Testis (tissue), 5 donors: ENCODE measurements at places on chromosomes 3 and 15. TPM values are rescaled to one million over a fixed set of nuclear protein-coding genes. Genes with fewer than 3 reads are reported as not detected.

- DNase-seq = no peak
Observed at GRCh38 chr3:74633021-74633420, 18.6 kb upstream of the CNTN3 start.

DNA sequence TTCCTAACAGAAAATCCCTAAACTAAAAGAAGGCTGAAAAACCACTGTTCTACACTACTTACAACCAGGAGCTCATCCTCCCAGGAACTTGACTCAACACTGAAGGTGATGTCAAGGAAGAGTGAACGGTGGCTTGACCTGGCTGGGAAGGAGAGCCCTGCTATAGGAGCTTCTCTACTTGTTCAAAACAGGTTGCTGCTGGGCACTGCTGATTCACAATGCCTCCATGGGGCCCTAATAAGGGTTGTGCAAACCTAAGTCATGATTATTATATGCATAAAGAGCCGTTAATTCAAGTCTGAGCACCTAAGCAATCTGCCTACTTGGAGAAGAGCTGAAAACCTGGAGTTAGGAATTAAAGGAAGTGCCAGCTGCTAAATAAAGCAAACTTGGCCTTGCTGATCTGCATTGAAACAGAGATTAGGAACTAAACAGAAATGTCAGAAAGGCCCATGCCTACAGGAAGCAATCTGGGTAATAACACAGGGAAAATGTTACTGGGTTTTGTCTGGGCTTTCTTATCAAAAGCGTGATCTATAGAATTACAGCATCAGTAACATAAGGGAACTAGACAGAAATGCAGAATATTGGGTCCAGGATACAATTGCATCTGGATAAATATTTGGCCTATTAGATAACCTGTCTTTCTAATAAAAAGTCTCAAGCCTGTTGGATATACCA is 243.2 kb downstream of the NEK10 start:
- DNase-seq = no peak

DNA sequence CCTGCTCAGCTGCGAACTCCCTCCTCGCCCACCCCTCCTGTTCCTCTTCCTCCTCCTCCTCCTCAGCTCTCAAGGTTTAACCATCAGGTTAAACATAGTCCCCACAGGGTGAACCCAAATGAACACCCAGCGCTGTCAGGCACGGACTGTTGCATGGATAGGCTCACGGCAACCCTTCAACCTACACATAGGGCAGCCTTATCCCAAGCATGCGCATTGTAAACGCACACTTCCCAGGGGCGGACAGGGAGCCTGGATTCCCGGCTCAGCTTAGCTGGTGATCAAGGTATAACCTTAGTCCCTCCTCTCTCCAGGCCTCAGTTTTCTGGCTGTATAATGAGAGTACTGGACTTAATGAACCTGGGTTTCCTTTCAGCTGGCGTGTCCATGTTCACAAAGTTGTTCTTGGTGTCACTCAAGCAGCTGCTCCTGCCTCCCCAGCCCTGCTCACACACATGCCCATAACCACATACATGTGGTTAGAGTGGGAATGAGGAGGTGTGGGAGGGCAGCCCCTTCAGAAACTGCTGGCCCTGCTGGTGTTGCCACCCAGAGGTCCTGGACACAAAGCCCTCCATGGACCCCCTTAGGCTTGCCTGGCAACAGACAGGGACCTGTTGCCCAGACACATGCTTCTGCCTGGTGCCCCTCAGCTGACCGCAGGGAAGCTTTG is 20.9 kb upstream of the VPS33B start:
- no peak for DNase-seq

DNA sequence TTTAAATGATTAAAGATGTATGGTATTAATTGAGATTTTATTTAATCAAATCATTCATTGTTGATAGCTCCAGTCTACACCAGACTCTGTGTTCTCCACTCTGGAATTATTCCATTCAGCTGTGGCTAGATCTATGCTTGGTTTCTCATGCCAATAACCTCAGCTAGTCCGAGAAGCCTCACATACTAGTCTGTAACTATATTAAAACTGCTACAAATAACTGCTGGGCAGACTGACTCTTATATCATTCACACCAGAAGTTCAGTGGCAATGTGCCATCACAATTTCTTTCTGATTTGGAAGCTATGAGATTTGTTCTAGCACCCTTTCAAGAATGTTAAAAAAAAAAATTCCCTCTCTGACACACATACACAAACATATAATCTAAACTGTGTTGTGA is 947.3 kb downstream of the ROBO1 start:
- no peak for DNase-seq

- DNase-seq = no peak
Observed at GRCh38 chr3:43349716-43350115, 63.4 kb downstream of the SNRK start.

GRCh38 chr15:34722439-34722836 is 32.4 kb downstream of the GJD2 start:
- no peak for DNase-seq

- no peak for DNase-seq
Observed at GRCh38 chr3:36792342-36792741, 28.0 kb upstream of the DCLK3 start.

DNA sequence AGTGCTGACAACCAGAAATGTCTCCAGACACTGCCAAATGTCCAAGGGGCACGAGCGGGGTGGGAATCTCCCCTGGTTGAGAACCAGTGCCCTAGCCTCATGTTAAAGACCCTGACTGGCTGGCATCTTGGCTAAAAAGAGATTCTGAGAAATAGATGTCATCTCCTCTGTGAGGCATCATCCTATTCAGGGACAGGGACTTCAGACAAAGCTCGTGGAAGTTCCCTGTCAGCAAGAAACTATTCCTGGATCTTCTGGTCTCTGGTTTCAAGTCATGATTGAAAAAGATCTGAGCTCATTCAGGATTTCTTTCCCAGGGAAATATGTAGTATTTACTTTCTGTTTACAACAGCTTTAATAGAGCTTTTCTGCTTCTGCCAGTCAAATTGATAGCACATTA is 10.8 kb downstream of the WDR5B start:
- DNase-seq = no peak

GRCh38 chr3:98240131-98240530 is 23.9 kb upstream of the OR5H6 start:
- DNase-seq = no peak

DNA sequence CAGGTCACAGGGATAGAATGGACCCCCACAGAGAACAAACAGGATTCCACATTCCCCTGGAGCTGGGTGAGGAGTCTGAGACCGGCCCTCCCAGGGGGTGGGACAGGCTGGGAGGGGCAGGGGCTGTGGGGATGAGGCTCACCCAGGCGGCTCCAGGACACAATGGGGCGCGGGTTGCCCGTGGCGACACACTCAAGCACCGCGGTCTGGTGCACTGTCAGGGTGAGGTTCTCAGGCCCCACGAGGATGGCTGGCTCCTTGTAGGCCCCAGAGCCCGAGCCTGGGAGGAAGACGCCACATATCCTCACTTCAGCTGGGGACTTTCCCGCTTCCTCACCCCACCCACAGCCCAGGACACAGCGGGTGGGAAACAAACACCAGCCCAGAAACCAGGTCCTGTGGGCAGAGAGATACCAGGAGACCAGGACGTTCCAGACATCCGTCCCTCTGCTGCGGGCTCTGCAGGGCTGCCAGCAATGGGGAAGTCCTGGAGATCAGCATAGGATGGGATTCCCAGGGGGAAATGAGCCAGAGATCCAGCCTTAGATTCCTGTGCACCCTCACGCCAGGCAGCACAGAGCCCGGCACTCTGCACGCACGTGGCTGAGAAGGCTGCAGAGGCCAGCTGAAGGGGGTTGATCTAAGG is 30.2 kb downstream of the RNU5B-1 start:
- DNase-seq = no peak

GRCh38 chr3:97504463-97504862 is 260.1 kb upstream of the ARL6 start:
- no peak for DNase-seq

- no peak for DNase-seq
Observed at GRCh38 chr3:132396255-132396654, 21.0 kb upstream of the DNAJC13 start.

- DNase-seq = no peak
Observed at GRCh38 chr3:14143271-14144225, 18.7 kb downstream of the TMEM43 start.

DNA sequence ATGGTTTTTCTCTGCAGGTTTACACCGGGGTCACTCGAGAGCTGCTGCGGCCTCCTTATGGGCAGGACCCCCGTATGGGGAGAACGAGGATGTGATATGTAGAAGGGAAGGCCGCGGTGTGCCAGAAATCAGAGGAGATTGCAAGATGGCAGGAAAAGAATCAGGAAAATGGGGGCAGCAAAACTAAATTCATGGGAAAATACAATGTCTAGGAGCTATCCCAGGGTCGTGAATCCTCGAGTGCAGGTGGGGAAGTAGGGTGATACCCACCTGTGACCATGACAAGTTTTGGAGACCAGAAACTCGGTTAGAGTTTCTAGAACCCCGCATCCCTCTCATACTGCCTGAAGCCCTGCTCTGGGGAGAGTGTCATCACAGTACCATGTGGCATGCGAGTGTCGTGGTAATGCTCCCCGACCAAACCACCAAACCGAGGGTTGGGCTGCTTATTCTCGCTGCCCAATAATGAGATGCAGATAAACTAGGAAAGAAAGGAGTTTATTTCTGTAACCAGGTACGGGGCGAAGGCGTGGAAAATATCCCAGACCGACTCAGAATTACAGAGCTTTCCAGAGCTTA is 781 bp downstream of the TRNT1 start:
- DNase-seq = no peak

- no peak for DNase-seq
Observed at GRCh38 chr3:100324044-100324443, 10.5 kb upstream of the NIT2 start.

DNA sequence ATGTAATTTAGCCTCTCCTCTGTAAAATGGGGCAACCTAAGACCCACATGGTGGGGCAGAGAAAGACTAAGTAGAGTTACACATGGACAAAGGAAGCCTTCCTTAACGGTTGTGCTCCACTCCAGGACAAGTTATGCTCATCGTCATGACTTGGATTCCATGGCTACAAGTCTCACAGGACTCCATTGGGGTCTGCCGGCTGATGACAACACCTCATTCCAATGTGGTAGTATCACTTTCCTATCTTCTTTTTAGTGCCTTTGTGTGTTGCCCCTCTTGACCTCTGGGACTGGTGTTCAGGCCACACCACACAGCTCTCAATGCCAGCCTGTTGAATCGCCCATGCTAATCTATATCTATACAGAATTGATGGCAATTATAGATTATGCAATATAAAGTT is 181.3 kb upstream of the WNT5A start:
- no peak for DNase-seq

DNA sequence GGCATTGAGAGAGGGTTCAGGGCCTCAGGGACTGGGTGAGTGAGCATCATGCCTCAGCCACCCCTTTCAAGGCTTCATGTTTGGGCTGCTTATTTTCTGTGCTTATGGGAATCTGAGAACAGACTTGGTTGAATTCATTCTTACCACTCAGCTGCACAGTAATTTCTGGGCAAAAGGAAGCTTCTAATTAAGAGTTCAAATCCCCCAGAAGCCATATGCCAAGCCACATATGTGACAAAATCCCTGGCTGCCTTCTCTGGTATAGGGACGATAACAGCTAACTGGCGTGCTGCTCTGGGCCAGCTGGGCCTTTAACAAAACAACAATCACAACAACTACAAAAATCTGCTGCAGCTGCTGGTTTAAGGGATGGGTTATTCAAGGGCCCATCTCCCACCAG is 181.0 kb upstream of the ANKRD28 start:
- no peak for DNase-seq

DNA sequence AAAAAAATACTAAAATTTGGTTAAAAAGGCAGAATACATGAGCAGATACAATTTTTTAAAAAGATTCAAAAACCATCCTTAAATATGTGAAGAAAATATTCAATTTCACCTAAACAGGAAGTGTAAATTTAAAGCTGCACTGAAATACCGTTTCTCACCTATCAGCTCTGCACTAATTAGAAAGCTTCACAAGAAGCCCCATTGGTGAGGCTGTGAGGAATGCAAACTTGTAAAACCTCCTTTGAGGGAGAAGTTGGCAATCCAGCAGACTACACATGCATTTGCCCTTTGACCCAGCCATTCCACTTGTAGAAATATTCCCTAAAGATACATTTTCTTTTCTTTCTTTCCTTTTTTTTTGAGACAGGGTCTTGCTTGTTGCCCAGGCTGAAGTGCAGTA is 18.8 kb downstream of the BLM start:
- no peak for DNase-seq

DNA sequence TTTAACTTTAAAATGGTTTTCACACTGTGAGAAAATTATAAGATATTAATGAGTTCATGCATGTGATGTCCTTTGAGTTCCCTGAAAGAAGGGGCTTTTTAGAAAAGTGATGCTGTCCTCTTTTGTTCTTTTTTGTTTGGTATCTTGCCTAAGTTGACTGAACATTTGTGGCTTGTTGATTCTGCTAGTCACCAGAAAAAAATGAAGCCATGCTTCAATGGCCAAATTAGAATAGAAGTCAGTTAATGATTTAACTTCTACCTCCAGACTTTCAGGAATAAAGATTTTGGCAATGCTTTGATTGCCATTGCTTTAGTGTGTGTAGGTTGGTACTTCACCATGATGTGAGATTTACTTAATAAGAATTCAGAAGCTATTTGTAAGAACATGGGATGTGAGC is 260.6 kb upstream of the NECTIN3 start:
- no peak for DNase-seq

- peak; percentile 60 for DNase-seq
Observed at GRCh38 chr3:52277972-52278509, 408 bp downstream of the WDR82 start.

DNA sequence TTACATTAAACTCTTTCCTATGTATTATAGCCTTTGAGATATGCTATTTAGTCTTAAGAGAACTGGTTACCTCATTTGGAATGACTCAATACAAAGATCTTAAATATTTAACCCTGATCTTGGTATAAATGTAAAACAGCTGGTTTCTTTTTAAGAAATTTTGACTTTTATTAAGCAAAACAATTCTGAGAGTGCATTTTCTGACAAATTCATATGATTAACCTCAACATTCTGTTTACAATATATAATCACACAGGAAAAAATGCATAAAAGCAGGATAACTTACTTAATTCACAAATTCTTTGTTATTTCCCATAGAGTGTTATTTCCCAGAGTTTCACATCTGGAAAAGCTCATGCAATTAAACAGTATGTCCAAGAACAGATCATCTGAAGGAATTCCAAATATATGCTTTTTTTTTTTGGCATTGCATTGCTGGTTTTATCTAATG is 400.4 kb upstream of the THBS1 start:
- DNase-seq = no peak

DNA sequence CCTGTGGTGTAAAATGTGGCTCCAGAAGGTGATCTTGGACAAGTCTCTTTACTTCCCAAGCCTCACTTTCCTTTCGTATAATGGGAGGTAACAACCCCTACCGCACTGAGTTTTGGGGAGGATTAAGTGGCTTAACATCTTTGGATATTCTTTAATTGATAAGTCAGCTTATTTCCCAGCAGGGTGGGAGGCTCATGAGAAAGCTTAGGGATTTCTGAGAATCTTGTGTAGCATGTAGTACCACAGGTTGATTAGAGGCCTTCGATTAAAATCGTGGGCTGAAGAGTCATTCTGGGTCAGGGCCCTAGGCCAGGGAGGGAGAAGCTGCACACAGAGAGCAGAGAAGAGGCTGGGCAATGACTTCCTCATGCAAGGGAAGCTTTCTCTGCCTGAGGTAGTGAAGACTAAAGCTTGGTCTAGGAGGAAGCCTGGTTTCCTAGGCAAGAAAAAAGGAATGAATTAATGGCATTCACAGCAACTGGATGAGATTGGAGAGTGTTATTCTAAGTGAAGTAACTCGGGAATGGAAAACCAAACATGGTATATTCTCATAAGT is 1.5 kb upstream of the NMNAT3 start:
- DNase-seq = no peak

PATL2 gene
- total RNA-seq = 0.62 TPM

USP50 gene
- total RNA-seq = 8.7 TPM

PRR20G gene
- total RNA-seq = 12.8 TPM

ZNF660 gene
- 5.9 TPM for total RNA-seq

ARHGAP31 gene
- total RNA-seq = 5.6 TPM

IL17RD gene
- 29.9 TPM for total RNA-seq

HHLA2 gene
- total RNA-seq = 1.5 TPM
